ENCODE measurements at places on chromosomes 1 and 21. TPM values are rescaled to one million over a fixed set of nuclear protein-coding genes. Genes with fewer than 3 reads are reported as not detected.

The ST6GALNAC5 gene
- 20.0 TPM for total RNA-seq

The SAMD13 gene
- total RNA-seq = 0.76 TPM

The RGS8 gene
- total RNA-seq = 0.13 TPM

The PLEKHN1 gene
- total RNA-seq = 0.40 TPM

The TRIM45 gene
- total RNA-seq = 9.0 TPM

The LCE3D gene
- total RNA-seq = not detected

The OPTC gene
- not detected for total RNA-seq

The AMY1C gene
- total RNA-seq = not detected

The PYGO2 gene
- total RNA-seq = 25.0 TPM

The C1orf94 gene
- not detected for total RNA-seq
